Stimulated activated CD4-positive, alpha-beta T cell treated with anti-CD3 and anti-CD28 coated beads, Interleukin-15, amount 100 ng/mL, for 1 hour (primary cell): ENCODE measurements at places on chromosomes 1 and 21.

- no peak for DNase-seq
These were observed 84.5 kb downstream of the ATP6V1G3 start for GRCh38 chr1:198455966-198456365.

GRCh38 chr1:159932296-159933285 is 7.3 kb upstream of the TAGLN2 start:
- DNase-seq, result no peak

- DNase-seq, result no peak
These were observed 26.4 kb upstream of the KAZN start for GRCh38 chr1:14571810-14572767.

GRCh38 chr1:44860891-44861425 is 17.9 kb upstream of the PTCH2 start:
- no peak for DNase-seq

DNA sequence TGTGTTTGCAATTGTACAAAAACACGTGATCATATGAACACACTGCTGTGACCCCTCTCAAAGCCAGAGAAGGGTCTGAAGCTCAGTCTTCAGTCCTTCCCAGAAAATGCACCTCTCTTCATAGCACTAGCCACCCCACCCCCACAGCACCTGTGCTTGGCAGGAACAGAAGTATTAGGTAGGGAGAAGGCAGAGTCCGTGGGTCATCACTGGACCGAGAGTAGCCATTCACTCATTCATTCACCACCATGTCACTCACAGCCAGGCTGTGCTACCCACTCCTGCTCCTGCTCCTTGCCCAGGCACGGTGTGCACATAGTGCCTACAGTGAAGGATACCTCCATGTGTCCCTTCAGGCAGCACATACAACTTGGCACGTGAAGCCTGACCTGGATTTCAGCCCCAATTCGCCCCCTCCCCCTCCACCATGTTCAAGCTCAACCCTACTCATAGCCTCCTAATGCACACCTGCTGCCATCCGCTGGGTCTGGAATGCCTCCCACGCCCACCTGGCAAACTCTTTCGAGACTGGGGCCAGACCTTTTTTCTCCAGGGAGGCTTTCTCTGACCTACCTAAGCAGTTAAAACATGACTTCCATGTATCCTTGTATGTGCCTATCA is 81.9 kb upstream of the GALNT2 start:
- no peak for DNase-seq
